NB4 (cell line): ENCODE measurements at places on chromosomes 3 and 15.

DNA sequence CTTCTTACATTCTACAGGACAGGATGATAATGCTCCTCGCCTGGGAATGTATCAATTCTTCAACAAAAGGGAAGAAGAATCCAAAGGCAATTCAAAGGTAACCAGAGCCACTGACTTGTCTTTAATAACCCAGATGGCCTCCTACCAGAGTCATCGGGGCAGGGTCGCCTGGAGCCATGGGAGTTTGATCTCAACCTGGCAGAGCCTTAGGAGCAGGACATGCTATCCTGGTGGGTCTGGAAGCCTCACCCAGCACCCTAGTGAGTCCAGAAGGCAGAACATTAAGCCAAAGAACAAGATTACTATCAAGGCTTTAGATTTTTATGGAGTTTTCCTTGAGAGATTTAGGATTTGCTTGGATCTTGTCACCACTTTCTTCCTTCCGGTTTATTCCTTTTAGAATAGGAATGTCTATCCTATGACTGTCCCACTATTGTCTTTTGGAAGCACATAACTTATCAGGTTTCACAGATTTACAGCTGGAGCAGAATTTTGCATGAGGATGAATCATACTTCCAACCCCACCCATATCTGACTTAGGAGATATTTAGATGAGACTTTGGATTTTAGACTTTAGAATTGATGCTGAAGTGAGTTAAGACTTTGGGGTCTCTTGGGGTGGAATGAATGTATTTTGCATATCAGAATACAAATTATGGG lies 330.3 kb upstream of the GOLIM4 start:
- DNase-seq: no peak

DNA sequence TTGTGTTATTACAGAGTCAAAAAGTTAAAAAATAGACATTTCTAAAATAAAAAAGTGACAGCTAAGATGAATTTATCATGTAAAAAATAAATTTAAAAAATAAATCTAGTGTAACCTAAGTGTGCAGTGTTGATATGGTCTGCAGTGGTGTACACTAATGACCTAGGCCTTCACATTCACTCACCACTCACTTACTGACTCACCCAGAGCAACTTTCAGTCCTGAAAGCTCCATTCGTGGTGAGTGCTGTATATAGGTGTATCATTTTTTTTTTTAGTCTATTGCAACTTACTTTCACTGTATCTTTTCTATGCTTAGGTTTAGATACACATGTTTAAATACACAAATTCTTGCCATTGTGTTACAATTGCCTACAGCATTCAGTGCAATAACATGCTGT lies 459.4 kb upstream of the ROBO1 start:
- no peak for DNase-seq

DNA sequence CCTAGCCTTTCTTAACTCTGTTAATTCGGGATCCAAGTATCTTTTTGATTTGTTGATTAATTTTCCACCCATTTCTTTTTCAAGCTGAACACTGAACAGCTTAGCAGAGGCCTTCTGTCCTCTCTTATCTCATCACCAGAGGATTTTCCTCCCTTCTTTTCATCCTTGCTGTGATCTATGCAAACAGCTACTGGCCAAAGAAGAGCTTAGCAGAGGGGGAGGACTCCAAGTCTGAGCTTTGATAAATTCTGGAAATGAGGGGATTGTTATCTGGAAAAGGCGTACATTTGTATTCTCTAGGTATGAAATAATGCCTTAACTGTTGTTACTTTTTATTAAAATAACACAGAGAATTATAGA lies 13.4 kb downstream of the DZIP3 start:
- no peak for DNase-seq

DNA sequence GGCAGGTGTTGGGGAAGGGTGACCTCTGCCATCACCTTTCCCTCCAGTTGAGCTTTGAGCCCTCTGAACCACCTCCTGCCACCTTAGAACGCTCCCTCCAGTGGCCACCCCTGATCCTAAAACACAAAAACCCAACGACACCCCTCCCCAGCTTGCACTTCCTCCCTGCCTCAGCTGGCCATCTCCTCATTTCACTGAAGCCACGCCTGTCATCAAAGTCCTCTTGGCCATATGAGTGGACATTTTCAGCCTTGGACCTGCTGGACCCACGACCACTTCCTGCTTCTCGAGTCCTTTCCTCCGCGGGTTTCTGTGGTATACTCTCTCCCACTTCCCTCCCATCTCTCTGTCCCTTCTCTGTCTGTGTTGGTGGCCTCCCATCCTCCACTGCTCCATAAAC lies 48.5 kb upstream of the NR2C2 start:
- DNase-seq: no peak

- DNase-seq: no peak
Observed at GRCh38 chr3:88267441-88267840, 117.7 kb downstream of the C3orf38 start.

- DNase-seq: no peak
Observed at GRCh38 chr3:143830063-143830462, 18.2 kb downstream of the SLC9A9 start.

DNA sequence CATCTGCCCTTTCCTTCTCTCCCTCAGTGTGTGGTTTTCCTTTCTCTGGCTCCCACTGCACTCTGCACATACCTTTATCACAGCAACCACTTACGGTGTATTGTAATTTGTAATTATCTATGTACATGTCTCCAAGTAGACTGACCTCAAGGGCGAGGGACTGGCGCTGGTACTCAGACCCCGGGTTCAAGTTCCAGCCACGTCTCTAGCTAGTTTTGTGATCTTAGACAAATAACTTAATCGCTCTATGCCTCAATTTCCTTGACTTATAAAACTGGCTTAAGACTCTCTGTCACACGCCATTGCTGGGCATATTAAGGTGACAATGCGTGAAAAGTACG lies 607 bp upstream of the SENP2 start:
- no peak for DNase-seq

DNA sequence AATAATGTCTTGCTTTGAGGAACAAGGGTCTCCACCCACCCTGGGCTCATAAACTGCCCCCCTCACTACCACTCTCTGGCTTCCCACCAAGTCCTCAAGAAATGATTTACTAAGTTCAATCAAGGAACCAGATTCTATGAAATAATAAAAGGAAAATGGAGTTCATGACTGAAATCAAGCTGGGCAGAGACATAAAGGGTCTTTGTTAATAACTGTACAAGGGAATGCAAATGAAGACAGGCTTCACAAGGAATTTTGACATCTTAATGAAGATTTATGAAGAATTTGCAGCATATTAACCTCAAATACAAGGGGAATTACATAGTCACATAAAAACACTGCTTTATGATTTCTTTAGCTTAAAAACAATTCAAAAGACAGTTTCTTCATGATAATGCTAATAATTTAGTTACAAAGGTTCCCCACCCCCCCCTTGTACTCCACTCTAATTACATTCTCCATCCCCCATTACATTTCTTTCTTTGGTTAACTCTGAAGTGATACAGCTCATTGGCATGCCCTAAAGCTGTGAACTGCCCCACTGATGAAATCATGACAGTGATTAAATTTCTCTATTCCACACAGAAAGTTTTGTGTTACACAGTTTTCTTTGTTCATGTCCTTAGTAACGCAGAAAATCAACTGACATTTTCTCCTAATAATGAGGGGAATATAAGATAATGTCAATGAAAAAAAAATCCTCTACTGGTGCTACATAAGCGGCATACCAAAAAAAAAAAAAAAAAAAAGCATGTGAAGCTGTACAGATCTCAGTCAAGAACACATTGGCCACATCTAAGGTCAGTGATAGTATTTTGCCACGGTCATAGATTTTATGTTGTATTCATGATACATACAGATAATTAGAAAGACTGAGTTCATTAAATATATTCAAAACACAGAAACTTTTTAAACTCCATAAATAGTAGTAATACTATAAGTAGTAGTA lies 54.4 kb downstream of the WWTR1 start:
- DNase-seq: no peak

DNA sequence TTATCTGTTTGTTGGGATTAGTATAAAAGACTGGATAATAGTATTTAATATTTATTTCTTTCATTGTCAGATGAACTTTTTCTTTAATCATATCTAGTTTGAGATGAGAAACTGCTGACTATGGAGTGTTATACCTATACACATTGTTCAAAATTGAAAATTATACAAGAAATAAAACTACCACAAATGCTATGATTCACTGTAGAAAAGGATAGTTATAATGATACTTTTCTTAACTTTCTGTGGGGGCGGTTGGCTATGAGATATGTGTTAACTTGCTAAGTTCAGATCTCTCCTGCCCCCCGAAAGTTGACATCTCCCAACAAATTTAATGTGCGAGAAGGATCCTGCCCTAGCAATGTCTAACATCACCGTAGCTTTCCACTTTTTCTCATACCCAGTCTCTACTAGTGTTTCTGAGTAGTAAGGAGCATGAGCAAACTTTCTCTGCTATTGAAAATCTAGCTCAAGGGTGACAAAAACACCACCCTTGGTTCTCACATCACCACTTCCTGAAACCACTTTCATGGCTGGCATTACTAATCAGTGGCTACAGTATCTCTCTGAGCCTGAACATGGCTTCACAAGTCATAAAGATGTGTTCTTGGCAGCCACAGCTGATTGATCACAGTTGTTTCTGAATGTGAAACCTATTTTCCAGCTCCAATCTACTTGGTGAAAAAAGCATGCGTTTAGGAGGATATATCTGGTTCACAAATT lies 15.8 kb upstream of the SAMMSON start:
- no peak for DNase-seq

- no peak for DNase-seq
Observed at GRCh38 chr3:157226173-157226847, 66.4 kb upstream of the CCNL1 start.

DNA sequence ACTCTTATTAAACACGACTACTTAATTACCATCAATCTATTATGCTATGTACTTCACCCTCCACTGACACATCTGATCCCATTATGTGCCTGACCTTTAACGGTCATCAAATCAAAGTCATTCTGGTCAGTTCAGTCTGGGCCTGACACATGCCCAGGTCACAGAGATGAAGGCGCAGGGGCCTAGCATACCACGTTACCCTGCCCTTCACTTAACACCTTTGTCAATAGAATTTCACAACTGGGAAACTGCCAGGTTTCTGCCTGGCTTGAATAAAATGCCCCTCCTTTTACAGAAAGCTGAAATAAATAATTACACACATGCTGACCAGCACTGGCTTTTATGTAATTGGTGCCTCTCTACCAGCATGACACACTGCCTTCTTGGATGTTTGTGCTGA lies 39.5 kb downstream of the MECOM start:
- DNase-seq: no peak

GRCh38 chr15:94576889-94577533 lies 345.6 kb downstream of the MCTP2 start:
- peak; percentile 65 for DNase-seq

GRCh38 chr3:65342084-65342683 lies 654.4 kb upstream of the ADAMTS9 start:
- peak; percentile 53 for DNase-seq

- no peak for DNase-seq
Observed at GRCh38 chr3:46936733-46937250, 39.8 kb downstream of the CCDC12 start.

DNA sequence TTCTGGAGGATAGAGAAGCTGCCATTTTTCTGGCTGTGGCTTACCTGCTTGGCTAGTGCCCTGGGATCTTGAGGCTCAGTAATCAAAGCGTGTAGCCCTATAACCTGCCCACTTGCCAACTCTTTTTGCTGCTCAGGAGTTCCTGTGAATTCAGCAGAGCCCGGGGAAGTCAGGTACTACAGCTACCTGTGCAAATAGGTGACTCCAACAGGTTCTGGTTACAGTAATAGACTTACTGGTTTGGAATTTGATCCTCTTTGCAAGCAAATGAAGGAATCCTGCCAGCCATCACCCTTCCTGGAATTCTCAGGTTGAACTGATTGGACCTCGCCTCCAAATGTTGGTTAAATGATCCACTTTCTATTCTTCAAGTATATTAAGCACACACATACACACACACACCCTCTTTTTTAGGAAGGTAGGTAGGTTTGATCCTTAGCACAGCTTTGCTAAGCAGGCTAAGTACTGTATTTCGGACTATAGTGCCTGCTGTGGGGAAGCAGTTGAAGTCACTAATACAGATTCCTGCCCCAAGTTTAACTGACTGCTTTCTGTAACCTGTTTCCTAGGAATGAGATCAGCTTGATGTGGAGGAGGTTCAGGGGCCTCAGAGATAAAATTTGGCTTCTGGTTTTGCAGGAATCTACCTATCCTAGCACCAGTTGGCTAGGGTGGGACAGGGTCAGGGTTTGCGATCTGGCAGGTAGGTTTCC lies 2.3 kb downstream of the PPCDC start:
- no peak for DNase-seq

DNA sequence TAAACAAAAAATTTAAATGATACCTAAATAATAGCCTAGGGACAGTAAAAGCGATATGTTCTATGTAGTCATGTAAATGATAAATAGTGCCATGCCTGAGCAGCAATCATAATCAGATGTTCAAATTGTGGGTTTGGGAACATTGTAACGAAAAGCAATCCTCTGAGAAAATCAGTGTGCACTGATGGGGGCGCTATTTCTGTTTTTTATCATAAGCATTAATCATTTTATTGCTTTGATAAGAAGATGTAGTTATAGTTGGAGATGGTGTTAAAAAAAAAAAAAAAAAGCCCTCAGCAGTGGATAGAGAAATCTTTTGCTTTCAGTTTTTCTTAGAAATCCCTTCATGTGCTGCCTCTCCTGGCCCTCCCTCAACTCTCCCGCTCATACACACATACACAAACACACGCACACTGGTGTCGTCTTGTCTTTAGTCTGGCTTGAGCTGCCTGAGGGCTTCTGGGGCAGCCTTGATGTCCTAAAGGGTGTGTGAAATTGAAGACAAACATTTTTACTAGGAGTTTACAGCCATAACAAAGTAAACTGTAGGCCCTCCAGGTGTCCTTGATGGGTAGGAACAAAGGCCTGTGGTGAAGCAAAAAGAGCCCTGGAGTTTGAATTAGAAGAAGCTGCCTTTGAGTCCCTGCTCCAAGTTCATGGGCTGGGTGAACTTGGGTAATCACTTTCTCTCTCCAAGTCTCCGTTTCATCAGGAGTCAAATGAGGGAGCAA lies 428.1 kb downstream of the SOX2 start:
- no peak for DNase-seq

DNA sequence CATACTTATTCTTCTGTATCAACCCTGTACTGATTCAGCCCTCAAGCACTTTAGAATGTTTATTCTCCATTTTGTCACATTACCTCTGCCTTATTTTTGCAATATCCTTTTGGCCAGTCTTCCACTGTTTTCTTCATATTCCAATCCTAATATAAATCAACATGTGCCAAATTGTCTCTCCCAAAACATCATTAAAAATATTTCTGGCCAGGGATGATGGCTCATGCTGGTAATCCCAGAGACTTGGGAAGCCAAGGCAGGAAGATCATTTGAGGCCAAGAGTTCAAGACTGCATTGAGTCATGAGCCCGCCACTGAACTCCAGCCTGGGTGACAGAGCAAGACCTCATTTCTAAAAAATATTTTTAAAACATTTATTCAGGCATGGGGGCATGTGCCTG lies 641.4 kb upstream of the CBLB start:
- no peak for DNase-seq

DNA sequence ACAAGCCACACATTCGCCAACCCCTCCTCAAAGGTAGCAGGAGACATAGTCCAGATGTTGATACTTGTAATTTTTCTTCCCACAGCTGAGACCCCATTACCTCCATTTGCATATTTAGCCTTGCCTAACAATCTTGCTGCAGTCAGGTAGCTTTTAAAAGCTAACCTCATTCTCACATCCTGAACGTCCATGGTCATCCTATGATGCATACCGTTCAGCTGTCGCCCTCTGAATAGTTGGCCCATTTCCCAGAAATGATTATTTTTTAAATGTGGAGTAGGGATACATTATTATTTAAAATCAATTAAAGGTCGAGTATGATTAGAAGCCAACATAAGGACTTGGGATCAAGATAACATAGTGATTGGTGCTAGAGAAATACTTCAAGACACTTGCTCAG lies 165.0 kb downstream of the MEX3B start:
- DNase-seq: no peak
